ENCODE measurements at places on chromosomes 2 and 18. TPM values are rescaled to one million over a fixed set of nuclear protein-coding genes. Genes with fewer than 3 reads are reported as not detected.

DNA sequence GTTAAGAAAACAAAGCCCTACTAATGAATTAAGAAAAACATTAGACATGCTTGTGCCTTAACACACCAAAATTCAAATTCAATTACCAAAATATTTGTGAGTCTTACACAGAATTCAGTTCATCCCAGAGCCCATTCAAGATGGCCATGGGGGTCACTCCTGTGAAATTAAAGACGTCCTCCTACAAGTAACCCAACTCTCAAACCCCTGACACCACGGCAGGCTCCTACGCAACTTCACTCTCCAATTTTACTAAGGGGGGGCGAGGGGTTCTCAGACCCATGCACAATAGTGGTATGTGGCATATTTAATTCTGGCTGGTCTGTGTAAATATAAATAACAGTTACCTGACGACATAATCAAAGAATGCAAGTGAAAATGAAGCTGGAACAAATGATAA is 5.0 kb downstream of the ZNF516 start:
- DNase-seq: no peak

- DNase-seq: no peak
These were observed 7.7 kb downstream of the RASGRP3 start for GRCh38 chr2:33484042-33484621.

- no peak for DNase-seq
These were observed 2.2 kb downstream of the SCRN3 start for GRCh38 chr2:174397773-174398172.

DNA sequence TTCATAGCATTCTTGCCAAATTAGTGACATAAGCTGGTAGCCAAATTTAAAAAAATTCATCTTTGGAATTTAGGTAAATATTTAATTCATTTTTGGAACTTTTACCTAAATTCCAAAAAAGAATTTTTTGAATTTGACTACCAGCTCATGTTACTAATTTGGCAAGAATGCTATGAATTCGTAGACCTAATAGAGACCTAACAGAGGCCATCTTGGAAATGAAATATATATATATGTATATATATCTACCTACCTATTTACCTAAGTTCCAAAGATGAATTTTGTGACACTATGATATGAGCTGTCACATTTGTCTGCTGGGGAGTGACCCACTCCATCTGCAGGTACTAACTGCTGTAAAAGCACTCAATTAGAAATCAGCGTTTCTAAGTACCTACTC is 65.6 kb downstream of the MYOM1 start:
- DNase-seq: no peak

DNA sequence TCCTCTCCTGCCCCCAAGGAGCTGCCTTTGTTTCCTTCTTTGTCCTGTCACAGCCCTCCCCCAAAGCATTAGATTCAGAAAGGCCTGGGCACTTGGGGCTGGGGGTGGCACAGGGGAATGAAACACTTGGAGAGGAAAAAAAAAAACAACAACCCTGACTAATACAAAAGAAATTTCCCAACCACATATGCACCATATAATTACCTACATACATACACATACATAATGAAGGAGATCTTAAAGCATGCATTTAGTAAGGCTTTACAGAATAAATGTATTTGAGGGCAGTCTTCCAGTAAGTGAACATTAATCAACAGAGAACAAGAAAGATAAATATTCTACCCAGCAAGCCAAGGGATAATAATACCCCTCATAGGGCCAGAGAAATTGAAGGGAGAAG is 70.0 kb upstream of the PPP1CB start:
- DNase-seq: no peak

THADA gene
- polyA plus RNA-seq: 35.1 TPM

REV1 gene
- polyA plus RNA-seq: 48.5 TPM

GRCh38 chr2:12856934-12857601 is 140.3 kb downstream of the TRIB2 start:
- DNase-seq: no peak

FAM228A gene
- polyA plus RNA-seq: 0.75 TPM

Measured in right renal cortex interstitium (tissue), 3 donors.